Memory B cell (primary cell): ENCODE measurements at places on chromosomes 7 and 10.

DNA sequence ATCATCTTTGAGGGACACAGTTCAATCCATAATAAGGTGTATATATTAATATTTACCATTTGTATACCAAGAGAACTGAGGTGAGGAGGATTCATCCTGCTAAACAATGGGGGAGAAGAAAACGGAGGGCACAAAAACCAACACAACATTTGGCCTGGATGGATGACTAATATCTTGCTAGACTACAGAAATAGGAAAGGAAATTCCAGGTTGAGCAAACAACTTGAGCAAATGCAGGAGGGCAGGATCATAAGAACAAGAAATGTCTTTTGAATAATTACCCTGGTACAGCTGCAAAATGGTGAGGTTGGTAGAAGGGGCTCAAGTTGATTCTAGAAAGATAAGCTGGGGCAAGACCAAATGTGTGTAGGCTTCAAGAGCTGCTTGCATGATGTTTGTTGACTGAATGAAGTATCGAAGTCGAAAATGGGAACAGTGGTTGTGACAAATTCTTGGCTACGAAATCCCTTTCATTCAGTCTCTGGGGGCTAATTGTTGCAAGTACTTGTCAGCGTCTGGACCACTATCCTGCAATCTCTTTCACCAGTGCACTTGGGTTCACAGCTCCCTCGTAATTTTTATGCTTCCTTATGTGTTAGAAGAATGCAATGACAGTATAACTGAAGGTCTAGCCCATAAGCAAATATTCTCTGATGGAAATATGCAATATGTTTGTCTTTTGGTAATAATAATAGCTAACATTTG is 176.2 kb downstream of the PTEN start:
- DNase-seq, result no peak

DNA sequence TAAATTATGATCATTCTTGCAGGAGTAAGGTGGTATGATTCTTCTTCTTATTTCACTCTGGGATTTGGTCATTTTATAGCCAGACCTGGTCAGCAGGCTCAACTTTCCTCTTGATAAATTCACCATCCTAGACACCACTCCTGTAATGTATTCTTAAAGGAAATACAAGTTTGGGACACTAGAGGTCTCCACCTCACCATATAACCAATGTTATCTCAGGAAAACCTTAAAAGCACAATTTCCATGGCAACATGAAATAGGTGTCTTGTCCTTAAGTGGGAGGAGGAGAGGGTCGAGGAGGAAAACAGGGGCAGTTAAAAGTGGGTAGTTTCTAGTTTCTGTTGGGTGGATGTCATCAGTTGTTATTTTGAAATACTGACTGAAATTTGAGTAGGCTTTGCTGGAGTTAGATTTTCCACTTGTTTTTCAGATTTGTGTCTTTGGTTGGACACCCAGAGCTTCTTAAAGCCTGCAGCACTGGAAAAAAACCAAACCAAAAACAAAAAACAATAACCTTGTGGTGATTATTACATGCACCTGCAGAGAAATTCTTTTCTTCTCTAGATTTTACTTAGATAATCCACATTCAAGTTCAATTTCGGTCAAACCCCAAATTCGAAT is 163.1 kb downstream of the PRKCQ start:
- peak; percentile 41 for DNase-seq

DNA sequence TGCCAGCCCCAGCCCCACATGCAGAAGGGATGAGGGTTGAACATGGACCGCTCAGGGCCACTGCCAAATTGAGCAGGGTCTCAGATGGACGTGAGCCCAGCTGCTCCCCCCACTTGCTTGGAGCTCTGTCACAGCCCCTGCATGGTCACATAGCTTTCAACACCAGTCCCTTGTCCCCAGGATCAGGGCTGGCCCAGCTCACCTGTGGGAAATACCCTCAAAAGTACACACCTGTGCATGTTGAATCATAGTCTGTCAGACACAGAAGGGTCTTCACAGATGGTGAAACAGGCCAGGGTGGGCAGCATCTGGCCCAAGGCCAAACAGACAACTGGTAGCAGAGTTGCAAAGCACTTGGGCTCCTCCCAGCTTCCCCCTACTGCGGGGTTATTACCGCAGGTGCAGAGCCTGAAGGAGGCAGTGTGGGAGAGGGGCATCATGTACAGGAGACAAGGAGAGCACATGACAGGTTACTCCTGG is 77.6 kb upstream of the UNC5B start:
- DNase-seq, result no peak

GRCh38 chr7:132805766-132806165 is 229.5 kb upstream of the PLXNA4 start:
- no peak for DNase-seq

DNA sequence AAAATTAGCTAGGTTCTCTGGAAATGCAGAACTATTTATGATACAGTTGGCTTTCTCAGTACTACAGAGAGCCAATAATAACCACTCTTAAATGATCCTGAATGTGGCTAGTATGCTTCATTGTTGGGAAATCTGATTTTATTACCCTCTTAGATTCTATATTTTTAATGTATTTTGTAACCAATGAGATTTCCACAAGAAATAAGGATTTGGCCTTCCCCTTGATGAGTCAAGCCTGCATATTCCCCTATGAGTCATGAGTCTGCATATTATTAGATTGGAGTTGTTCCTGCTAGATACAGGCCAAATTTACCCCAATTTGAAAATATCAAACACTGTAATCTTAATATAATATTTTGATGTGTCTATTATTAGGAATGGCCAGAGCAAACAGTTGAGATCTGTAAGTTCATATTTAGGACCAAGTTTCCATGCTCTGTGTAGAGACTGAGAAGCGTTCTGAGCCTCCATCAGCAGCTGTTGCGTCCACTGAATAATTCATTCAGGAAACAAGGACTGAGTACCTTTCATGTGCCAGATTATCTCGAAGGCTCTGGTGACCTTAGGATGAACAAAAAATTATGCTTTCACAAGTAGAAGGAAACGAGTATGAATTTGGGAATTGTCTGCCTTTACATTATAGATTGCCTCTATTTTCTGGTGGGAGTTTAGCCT is 793.4 kb downstream of the NRG3 start:
- no peak for DNase-seq

- no peak for DNase-seq
These were observed 271.3 kb downstream of the STK31 start for GRCh38 chr7:23981314-23981713.

- peak; percentile 81 for DNase-seq
These were observed at the start of gene TMUB1 for GRCh38 chr7:151083071-151083823. Gene TMUB1 (minus strand): TSS chr7:151083493. CDS start chr7:151082563, 930 bp downstream.

DNA sequence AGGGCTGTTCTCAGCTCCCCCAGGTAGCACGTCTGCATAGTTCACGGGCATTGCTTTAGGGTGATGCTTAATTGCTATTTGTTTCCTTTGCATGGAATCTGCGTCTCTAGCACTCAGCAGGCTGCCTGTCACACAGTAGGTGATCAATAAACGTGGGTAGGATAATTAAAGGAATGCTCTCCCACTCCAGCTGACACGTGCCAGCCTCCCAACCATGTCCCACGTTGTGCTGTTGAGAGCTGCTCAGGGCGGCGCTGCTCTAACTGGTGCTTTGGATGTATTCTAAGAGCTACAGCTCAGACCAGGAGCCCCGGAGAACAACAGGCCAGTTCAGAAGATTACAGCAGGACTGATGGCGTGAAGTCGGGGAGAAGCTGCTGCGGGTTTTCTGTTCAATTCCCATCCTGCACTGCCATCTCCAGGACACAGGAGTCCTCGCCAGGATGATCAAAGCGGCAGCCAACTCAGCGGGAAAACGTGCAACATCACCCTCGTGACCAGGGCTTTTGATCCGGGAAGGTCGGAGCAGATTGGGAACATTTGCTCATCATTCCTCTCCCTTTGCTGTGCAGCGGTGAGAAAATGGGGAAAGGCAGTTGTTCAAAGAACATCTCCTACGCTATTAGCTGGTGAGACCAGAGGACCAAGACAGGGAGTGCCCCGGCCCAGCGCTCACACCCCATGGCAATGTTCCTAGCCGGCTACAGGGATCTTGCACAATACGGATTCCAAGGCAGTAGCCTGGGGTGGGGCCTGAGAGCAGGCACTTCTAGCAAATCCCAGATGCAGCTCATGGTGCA is 50.5 kb upstream of the FOXK1 start:
- no peak for DNase-seq

- DNase-seq, result no peak
These were observed 572.8 kb downstream of the REEP3 start for GRCh38 chr10:64093946-64094535.

- DNase-seq, result no peak
These were observed 9.3 kb upstream of the IL2RA start for GRCh38 chr10:6071181-6072175.

DNA sequence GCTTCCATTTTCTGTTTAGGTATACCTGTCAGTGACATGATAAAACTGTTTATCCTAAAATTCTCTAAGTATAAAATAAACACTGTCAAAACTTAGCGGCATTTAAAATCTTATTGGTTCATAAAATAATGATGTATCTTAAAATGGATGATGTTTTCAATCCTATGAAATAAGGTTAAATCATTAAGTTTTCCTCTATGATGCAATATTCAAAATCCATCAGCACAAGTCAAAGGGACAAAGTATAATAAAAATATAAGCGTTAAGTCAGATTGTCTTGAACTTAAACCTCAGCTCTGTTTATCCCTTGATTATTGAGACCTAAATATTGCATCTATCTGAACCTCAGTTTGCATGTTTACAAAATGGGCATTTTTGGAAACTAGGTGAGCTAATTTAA is 46.6 kb upstream of the NCAPG2 start:
- no peak for DNase-seq

DNA sequence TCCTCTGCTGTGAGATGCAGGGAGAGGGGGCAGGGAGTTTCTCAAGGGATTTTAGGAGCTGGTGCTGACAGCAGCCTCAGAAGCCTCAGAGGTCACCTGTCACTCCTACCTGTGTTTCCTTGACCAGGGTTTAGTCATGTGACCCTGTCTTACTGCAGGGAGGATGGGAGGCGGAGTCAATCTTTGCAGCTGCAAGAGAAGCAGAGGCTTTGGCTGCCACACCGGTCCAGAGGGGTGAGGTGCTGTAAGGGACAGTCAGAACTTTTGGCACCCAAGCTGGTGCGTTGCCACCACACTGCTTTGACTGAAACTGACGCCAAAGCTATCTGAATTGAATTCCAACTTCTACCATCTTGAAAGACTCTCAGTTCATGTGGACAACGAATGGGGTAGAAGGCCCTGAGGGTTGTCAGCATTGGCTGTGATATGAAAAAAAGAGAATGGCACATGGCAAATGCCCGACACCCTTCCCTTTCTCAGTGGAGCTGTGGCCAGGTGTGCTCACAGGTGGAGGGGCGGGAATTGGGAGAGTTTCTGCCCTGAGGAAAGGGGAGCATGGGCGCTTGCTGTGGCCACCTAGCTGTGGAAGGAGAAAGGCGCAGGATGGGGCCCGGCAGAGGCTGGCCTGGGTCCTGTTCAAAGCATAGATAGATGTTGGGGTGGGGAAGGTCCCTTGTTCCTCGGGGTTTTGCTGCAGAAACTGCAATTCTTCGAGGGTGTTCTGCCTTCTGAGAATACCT is 69.3 kb downstream of the ARHGAP22 start:
- DNase-seq, result no peak

DNA sequence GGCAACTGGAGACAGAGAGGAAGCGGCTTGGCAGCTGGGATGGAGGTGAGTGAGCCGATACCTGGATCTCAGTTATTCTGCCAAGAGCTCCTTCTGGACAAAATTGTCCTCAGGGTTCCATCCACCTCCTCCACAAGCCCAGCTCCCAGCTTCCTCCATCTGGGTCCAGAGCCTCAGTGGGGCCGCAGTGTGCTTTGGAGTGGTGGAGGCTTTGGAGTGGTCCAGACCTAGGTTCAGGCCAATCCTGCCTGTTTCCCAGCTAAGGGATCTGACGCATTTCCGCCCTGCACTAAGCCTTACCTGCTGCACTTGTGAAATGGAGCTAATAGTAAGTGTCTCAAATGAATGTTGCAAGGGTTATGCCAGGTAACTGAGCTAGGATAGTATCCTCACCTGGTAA is 355.7 kb upstream of the SHH start:
- DNase-seq, result no peak

DNA sequence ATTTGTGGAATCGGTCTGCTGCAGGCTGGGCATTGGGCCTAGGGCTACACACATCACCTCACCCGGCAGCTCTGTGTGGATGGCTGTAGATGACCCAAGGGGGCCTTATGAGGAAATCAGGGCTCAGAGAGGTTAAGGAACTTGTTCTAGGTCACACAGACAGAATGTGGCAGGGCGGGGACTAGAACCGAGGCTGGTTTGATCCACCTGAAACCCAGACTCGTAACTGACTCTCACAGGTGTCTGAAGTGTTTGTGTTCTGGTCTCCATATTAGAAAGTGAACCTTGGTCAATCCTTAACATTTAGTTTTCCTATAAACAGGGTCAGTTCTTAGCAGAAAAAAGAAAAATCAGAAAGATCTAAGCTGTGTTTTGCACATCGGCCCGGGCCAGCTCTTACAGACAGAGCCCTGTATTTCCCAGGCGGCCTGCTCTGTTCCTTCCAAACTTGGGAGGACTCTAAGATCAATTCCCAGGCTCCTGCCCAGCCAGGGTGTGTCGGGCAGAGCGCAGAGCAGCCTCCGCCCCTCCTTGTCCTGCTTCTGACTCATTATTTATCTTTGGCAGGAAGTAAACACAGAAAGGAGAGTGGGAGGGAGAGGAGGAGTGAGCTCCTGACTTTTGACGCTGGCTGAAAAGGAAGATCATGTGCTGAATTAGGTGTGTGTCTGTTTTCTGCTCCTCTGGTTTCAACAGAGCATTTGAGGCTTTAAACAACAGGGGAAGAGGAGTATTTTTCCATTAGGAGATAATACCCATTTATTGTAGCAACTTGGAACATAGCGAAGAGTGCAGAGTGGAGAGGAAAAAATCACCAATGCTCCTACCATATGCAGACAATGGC is 74.1 kb downstream of the TACC2 start:
- no peak for DNase-seq

- DNase-seq, result no peak
These were observed 44.8 kb downstream of the SHTN1 start for GRCh38 chr10:116960066-116960776.

GRCh38 chr7:88866265-88866863 is 70.8 kb upstream of the TEX47 start:
- no peak for DNase-seq

GRCh38 chr10:24674892-24675632 is 48.6 kb downstream of the ARHGAP21 start:
- no peak for DNase-seq

GRCh38 chr7:21357151-21358097 is 70.5 kb upstream of the SP4 start:
- DNase-seq, result no peak
